ENCODE measurements at places on chromosomes 6 and 20. TPM values are rescaled to one million over a fixed set of nuclear protein-coding genes. Genes with fewer than 3 reads are reported as not detected.

ZNF165 gene
- 0.29 TPM for total RNA-seq

SLC35D3 gene
- total RNA-seq: not detected

ACOT13 gene
- 8.1 TPM for total RNA-seq

ELOVL2 gene
- total RNA-seq: under 0.01 TPM

PRKN gene
- total RNA-seq: 7.4 TPM
